ENCODE measurements at places on chromosomes 3 and 15.

DNA sequence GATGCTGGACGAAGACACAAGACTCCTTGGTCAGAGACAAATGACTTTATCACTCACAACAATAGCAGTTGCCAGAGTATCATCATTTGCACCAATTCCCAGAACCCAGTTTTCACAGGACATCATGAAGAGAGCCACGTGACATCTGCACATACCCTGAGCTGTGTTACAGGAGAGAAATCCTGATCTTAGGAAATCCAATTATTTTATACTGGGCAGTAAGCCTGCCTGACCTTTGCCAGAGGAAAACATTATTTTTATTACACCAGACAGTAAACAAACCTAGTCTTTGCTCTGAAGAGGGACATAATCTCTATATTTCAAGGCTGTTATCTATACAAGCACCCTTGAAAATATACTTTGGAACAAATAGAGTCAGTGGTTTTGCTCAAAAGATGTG lies 77.4 kb downstream of the ZBBX start:
- DNase-seq: no peak

DNA sequence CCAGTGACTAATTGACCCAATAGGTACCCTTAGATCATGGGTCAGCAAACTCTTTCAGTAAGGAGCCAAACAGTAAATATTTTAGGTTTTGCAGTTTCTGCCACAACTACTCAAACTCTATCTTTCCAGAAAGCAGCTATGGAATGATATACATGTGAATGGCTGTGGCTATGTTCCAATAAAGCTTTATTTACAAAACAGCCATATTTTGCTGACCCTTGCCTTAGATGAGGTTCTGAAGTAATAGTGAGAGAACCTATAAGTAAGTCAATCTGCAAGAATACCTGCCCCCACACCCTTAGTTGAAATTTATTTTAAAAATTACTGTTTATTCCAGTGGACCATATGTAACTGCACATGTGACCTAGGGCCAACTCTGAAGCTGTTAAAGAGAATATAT lies 134.0 kb downstream of the CMSS1 start:
- no peak for DNase-seq

DNA sequence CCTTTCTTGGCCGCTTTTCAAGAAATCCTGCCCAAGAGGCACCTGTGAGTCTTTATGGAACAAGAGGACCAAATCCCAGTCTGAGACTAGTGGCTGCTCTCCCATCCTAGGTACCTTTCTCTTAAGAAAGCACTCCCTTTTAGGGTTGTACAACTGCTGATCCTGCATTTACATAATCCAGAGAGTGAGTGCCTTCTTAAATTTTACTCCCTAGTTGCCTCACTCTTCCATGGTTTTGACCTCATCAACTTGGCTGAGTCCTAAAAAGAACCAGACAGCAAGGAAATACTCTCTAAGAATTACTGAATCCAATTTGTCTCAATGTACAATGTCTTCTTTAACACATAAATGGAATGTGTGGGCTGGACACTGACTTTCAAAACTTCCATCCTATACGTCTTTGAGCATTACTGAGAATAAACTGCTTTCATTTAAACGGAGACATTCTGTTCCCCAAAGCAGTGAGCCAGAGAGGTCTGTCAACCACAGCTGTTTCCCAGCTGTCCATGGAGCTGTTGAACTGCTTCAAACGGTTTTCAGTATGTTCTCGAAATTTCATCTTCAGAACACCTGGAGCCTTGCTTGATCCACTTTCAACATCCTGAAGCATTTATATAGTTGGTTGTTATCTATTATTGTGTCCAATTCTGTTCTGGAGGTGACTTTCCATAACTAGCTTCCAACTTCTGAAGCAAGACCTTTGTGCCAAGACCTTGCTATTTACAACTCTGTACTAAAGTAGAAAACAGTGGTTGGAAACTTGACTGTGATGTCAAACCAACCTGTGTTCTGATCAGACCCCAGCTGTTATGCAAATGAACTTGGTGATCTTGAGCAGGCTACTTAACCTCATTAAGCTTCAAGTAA lies 179.1 kb downstream of the SLC9A9 start:
- no peak for DNase-seq

DNA sequence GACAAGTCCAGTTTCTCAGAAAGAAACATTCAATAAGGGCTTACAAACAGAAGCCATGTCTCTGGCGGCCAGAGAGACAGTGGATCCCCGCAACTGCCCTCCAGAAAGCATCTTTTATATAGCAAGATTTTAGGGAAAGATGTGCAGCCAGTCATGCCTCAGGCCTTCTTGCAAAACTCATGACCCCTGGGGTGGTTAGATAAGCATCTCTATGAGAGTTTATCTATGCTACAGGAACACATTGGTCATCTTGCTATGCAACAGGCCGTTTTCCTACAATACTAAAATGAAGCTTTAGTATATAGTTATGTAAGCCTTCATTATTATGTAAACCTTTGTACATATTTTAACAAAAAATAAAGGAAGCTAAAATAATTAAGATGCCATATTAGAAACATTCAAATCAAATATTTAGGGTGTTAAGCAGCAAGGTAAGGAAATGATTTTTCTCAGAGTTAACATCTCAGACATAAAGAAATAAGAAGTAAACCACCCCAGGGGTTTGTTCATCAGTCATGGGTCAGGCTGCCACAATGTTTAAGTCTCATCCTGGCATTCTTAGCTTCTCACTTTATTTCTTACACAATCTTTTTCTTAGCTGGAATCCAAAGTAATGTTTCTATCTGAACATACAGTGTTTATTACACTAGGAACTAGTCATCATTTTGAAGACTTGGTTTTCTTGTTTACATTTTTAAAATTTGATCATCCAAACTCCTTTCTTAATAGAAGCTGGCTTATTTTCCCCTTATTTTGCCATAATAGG lies 6.3 kb upstream of the FSIP1 start:
- no peak for DNase-seq

DNA sequence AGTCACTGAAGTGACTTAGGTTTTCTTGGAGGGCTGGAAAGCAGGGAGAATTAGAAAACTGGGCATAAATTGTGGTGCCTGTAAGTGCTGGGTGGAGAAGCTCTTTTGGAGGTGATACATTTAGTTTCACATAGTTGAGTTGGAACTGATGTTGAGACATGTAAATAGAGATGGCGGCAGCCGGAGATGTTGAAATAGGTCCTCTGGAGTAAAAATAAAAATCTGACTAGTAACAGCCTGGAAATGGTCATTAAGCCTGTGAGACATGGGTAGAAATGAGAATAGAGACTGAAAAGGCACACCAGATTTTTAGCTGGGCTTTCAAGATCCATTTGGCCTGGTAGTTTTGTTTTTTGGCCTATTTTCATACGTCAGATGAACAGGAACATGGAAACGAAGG lies 2.9 kb upstream of the NIT2 start:
- DNase-seq: no peak

DNA sequence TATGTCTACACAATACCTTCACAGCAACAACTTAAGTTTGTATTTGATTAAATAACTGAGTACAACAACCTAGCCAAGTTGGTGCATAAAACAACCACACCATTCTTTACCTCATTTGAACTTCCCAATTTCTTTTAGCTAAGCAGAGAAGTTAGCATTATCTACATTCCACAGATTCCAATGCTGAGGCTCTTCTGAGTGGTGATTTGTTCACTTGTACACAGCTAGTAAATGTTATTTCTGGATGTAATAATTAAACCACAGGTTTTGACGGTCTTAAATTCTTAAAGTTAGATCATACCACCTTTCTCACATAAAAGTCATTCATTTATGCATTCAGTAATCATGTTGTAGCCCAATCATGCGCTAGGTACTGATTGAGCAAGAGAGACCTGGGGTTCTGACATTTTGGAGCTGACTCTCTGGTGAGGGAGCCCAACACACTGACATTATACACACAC lies 102.5 kb downstream of the SST start:
- no peak for DNase-seq

- no peak for DNase-seq
Observed at GRCh38 chr3:10140996-10141546, 507 bp upstream of the VHL start.

DNA sequence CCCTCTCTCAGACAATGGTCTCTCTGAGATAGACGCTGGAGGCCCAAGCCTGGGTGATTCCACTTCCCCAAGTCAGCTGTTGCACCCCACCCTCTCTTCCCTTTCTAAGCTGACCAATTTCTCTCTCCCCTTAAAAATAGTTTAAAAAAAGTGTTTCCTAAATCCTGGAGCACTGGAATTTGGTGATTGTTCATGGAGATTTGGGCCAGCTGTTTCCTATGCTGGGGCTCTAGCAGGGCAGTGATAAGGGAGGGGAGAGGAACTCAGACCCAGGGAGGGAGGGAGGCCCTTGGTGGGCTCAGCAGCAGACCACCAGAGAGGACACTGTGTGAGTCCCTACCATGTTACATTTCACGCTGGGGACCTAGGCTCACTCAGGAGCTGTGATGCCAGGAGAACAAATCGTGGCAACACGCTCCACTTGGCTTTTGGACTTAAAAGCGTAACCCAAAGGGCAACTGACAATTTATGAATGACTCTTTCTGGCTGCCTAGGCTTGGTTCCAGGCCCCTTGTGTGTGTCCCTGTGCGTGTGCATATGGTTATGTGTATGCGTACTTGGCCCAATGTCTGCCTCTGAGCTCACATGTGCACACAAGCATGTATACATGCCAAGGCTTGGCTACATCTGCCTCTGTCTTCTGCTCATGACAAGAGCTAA lies 59.8 kb upstream of the INSYN1 start:
- no peak for DNase-seq

DNA sequence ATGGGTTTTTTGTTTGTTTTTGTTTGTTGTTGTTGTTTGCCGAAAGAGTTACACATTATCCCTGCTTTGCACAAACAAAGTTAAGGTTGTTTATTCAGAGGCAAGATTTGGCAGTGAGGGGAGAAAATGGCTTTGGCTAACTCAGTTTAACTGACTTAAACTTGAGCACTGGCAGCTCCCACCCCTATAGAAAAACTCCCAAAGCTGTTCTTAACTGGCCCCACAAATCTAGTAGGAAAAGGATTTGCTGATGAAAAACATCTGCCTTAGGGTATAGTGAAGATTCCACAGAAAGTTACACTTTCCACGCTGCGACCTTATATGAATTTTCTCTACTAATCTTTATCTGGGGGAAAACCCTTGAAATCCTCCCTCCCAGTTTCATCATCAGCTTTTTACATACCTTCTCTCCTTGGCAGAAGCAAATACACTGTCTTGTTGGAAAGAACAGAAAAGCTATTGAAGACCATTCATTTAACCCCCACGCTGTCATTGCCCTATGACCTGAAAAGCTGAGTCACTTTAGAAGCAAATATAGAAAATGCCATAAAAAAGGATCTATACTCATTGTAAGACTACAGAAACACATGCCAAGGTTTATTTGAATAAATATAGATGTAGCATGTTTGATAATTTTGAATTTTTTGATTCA lies 551.7 kb downstream of the NR2F2 start:
- no peak for DNase-seq

All from GOT3 (cell line).